ENCODE measurements at places on chromosomes 1 and 21.

- DNase-seq = no peak
Measured at GRCh38 chr1:198171667-198172540, 15.1 kb downstream of the NEK7 start.

- DNase-seq = no peak
Measured at GRCh38 chr21:44425895-44426662, 29.2 kb upstream of the LRRC3 start.

DNA sequence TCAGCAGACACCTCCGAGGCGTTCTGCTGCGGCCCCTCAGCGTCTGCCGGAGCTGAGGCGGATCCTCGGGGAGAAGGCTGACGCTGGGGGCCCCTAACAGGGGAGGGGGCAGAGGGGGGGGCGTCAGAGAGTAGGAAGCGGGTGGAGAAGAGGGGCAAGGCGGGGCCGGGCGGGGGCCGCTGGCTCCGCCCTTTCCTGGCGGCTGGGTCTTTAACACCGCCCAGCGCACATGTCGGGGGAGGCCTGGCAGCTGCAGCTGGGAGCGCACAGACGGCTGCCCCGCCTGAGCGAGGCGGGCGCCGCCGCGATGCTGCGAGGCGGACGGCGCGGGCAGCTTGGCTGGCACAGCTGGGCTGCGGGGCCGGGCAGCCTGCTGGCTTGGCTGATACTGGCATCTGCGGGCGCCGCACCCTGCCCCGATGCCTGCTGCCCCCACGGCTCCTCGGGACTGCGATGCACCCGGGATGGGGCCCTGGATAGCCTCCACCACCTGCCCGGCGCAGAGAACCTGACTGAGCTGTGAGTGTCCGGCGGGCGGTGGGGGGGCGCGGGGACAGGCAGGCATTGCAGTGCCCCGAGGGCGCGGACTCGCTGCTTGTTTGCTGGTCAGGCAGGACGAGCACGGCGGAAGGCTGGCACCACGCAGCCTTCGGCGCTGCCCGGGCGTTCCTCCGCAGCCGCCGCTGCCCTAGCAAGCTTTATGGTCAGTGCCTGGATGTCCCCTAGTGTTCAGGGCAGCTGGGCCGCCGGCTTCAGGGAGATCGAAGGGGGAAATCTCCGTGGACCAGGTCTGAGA, at the start of gene NTRK1:
NTRK1 (plus strand) TSS at position 238 of the 796 bp plus-strand sequence; CDS start at position 308, 70 bp downstream.
- DNase-seq = no peak

- DNase-seq = no peak
Measured at GRCh38 chr1:216045400-216045799, 377.8 kb downstream of the USH2A start.

- DNase-seq = no peak
Measured at GRCh38 chr1:7358425-7358824, 412.7 kb upstream of the VAMP3 start.

DNA sequence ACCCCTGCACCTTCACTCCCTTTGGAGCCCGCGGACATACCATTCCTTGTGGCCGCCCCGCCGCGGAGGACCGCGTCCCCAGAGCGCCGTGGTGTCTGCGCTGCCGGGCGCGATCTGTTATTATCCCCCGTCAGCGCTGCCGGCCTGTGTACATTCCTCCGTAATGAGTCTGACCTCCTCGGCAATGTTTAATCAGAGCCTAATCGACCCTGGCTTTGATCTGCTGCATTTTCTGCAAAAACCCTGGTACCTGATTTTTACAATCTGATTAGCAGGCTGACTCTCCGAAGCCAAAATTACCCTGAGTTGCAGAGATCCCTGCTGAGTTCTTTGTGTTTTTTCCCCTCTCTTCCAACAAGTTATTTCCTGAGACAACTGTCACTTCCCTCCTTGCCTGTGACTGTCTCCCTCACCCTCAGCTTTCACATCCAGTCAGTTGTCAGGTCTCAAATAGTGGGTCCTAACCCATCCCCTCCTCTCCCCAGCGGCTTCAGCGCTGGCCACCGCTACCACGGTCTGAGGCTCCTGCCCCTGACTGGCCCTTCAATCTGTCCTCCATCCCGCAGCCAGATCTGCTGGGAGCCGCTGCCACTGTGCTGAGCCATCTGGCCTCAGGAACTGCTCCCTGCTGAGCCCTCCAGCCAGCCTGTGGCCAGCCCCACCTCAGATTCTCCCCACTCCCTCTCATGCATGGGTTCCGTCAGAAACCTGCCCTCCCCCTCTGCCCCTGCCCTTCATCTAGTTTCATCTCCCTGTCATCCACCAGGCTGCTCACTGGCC, 53.5 kb downstream of the GLIS1 start:
- DNase-seq = no peak

GRCh38 chr1:183887826-183888819, 83.2 kb downstream of the RGL1 start:
- DNase-seq = no peak

DNA sequence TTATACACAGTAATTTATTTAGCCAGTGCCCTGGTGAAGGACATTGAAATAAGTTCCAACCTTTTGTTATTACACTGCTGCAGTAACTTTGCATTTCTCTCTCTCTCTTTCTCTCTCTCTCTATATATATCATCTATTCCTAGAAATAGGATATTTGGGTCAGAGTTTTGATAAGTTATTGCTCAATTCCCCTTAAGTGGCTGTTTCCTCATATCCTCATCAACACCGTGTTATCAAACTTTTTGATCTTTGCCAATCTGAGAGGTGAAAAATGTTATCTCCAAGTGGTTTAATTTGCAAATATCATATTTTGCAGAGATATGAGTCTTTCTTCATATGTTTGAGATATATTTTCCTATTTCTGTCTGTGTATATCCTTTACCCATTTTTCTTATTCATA, 1.6 kb upstream of the SRSF4 start:
- DNase-seq = no peak

GRCh38 chr1:177190308-177190970, 19.7 kb downstream of the BRINP2 start:
- DNase-seq = no peak

DNA sequence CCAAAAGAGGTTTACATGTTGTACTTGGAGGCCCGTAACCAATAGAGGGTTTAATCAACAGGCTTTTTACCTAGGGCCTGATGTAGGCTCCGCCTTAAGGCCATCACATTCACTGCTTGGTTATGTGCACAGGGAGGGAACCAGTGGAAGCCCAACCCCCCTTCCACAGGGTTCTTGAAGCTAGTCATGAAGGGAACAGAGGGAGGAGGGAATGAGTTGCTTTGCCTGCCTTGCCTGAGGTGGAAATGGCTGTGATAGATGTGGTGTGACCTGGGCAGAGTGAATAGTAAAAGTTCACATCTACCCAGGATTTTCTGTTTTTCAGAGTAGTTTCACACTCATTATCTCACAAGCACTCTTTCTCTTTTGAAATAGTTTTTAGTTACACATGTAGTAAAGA, 215.1 kb downstream of the ST6GALNAC3 start:
- DNase-seq = no peak

GRCh38 chr1:11071463-11072215, 11.8 kb upstream of the SRM start:
- no peak for DNase-seq

DNA sequence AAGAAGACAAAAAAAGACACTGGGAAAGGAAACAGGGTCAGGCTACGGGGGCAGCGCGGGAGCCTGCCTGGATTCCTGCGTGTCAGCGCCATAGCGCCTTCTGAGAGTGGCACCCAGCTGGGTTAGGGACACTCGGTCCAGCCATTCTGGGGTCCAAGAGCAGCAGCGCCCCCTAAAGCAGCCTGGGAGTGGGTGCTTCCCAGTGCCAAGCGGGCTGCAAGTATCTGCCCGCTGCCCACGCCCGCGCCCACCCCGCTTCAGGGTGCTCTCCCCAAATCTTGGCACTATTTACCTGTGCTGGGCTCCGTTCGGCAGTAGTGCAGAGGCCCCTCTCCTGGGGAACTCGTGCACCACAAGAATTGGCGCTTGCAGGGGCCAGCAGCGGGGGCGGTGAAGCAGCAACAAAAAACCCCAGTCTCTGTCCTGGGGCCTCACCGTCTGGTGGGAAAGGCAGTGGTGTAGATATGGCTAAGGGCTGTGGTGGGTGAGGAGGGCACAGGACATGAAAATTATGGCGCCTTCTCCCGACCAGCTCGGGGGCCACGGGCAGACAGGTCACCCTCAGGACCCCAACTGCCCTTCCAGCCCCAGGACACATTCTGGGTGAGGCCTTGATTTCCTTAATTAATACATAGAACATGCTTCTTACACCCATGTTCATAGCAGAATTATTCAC, 24.1 kb upstream of the LBR start:
- no peak for DNase-seq

- no peak for DNase-seq
Measured at GRCh38 chr1:54502342-54502741, 45.7 kb upstream of the ACOT11 start.

GRCh38 chr1:67801903-67802302, 31.4 kb downstream of the GNG12 start:
- DNase-seq = no peak

- DNase-seq = no peak
Measured at GRCh38 chr1:207248544-207249198, 72.8 kb upstream of the CD55 start.

GRCh38 chr1:226709953-226710352, 29.1 kb downstream of the ITPKB start:
- DNase-seq = no peak

DNA sequence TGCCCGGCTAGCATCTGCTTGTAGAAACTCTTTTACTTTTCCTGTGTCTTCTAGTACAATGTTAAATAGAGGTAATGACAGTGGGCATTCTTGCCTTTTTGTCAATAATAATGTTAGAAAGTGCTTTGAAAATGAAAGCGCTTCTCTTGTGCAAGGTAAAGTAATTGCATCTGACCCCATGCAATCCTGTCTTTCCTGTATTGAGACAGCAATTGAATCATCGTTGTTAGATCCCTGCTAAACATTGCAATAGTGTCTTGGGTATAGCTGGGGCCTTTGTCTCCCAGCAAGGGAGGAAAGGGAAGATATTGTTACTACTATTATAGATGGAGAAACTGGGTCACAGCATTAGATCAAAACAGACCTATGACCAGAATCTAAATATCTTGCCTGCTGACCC, 80.9 kb downstream of the TLR5 start:
- DNase-seq = no peak

GRCh38 chr1:72705921-72706320, 423.6 kb upstream of the NEGR1 start:
- no peak for DNase-seq

DNA sequence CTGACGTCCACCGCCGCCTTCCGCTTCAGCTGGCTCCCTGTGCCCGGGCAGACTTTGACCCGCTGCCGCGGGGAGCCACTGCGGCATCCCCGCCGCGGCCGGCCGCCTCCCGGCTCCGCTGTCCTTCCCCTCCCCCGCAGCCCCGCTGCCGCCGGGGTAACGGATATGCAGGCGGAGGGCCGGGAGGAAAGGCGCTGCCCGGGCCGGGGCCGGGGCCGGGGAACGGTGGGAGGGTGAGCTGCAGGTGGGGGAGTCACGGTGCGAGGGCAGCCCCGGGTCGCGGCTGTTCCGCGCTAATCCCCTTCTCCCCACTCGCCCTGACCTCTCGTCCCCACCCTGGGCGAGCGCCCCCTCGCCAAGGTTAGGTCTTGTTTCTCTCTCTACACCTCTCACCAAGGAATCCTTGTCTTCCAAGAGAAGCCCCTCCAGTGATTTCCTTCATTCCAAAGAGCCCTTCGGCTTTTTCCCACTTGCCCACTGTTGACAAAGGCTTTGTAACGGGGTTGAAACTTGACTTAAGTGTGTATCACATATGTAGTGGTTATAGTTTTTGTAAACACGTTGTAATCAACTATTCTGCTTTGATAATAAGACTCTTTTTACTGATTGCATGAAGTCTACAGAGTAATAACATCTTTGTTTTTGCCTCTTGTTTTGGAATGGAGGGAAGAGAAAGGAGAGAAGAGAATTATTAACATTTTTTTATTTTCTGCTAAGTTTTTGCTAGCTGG, 669 bp downstream of the XPR1 start:
- no peak for DNase-seq

Data from neuronal stem cell (in vitro differentiated cells).